HT-29 (cell line): ENCODE measurements at places on chromosomes 12 and 14. TPM values are rescaled to one million over a fixed set of nuclear protein-coding genes. Genes with fewer than 3 reads are reported as not detected.

KCNH3 gene
- total RNA-seq = 0.36 TPM in 1 of 2 replicates, not detected in the other

SMCO3 gene
- total RNA-seq = not detected in 2 replicates

GALNT9 gene
- not detected in 2 replicates for total RNA-seq

KRT82 gene
- total RNA-seq = not detected in 2 replicates

MIP gene
- total RNA-seq = 0.15 and 0.26 TPM in 2 replicates

B3GNT4 gene
- total RNA-seq = 1.4 and 2.1 TPM in 2 replicates

PLA2G1B gene
- total RNA-seq = not detected in 2 replicates

CLEC4C gene
- not detected in 2 replicates for total RNA-seq

LTBP2 gene
- total RNA-seq = 0.31 and 2.6 TPM in 2 replicates

GRCh38 chr12:38538319-38538718 is 221.7 kb downstream of the ALG10B start:
- DNase-seq = no peak

GRCh38 chr12:91454179-91454578 is 271.6 kb upstream of the DCN start:
- no peak for DNase-seq

DNA sequence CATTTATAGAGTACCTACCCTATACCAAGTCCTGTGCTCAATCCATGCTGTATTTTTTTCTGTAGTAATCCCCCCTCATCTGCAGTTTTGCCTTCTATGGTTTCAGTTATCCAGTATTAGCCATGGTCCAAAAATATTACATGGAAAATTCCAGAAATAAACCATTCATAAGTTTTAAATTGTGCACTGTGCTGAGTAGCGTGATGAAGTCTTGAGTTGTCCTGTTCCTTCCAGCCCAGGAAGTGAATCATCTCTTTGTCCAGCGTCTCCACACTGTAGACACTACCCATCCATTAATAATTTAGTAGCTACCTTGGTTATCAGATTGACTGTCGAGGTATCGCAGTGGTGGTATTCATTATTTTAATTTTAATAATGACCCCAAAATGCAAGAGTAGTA is 54.2 kb downstream of the SUDS3 start:
- no peak for DNase-seq

DNA sequence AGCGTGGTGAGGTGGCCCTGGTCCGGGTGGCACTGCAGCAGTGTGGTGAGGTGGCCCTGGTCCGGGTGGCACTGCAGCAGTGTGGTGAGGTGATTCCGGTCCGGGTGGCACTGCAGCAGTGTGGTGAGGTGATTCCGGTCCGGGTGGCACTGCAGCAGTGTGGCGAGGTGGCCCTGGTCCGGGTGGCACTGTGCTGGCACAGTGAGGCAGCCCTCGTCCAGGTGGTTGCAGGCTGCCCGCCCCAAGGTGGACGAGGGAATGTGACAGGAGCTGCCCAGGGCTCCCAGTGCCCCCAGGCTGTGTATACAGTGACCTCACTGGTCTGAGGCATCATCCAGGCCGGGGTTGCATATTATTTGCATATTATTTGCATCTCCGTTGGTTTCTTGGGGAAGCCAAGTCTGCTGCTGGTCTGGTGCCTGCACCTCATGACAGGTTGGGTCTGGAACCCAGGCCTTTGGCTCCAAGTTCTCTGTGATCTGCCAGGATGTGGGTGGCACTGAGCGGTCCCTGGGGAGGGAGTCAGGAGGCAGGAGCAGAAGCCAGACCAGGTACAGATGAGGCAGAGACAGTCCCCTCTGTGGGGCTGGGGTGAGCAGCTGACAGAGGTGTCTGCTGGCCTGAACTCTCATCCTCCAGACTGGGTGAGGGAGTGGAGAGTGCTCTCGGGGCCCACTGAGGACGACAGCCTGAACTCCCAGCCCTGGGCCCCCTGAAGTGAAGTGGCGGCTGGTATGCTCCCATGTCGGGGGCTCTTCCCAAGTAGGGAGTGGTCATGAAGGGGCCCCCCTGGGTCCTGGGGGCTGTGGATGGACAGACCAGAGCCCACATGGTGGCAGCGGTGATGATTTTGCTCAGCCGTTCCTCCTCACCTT is 79.3 kb downstream of the KIF26A start:
- DNase-seq = no peak

DNA sequence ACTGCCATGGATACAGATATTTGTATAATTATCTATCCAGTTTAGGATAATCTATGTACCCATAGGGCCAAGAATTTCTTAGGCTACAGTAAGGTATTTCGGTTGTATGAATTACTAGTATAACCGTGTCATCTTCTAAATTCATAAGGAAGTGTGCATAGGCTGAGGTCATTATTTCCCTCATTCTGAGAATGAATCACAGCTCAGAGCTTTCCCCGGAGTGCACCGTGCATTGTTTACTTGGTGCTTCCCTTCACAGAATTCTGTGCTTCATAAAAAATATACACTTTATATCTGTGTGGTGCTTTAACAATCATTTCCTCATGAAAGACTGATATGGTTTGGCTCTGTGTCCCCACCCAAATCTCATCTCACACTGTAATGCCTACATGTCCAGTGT is 514.1 kb downstream of the ETNK1 start:
- DNase-seq = no peak

DNA sequence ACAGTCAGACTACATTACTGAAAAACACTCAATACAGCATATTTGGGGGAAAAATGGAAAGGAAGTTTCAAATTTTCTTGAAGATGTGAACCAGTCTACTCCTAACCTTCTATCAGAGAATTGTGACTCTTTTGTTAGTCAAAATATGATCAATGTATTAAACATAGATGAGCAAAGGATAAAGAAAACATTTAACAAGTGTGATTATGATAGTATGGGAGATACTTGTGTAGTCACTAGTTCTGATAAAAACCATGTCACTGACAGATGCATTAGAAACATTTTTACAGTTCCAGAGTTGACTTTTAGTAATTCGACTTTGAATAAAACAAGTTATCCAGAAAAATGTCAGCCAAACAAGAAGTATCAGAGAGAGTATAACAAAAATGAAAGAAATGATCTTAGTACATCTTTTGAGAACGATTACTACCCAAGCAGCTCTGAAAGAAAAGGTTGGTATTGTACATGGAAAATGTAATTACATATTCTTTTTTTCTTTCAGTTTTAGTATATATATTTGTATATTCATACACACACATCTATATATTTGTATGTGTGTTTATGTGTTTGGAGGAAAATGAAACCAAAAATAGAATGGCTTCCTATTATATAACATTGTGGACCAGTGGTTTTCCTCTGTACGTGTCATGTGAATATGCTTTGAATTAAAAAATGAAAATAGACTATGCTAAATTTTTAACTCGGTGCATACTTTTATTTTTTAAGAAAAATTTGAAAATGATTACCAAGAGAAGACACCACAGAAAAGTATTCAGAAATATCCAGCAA is 63.3 kb upstream of the ABCD2 start:
- no peak for DNase-seq

DNA sequence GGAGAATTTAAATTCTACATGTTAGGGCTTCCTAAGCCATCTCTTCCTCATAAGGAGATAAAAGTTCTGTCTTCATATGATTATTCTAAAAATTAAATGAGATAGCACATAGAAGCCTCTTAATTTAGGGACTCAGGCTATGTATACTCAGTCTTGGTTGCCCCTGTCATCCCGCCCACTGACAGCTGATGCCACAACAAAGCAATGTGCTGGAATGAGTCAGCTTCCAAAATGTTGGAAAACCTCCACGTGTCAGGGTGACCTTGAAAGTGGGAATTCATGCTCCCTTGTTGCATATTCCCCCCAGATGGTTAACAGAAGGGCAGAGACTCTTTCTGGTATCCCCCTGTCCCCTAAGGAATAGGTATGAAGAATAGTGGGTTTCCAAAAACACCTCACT is 238.0 kb upstream of the DDHD1 start:
- DNase-seq = no peak

GRCh38 chr12:6927379-6928021 is at the start of gene ATN1:
TSS of gene ATN1 (plus strand) at chr12:6927959. CDS start at chr12:6934002, 6,043 bp downstream.
- DNase-seq = peak; percentile 51

GRCh38 chr14:79915406-79915805 is 295.9 kb downstream of the DIO2 start:
- DNase-seq = no peak

DNA sequence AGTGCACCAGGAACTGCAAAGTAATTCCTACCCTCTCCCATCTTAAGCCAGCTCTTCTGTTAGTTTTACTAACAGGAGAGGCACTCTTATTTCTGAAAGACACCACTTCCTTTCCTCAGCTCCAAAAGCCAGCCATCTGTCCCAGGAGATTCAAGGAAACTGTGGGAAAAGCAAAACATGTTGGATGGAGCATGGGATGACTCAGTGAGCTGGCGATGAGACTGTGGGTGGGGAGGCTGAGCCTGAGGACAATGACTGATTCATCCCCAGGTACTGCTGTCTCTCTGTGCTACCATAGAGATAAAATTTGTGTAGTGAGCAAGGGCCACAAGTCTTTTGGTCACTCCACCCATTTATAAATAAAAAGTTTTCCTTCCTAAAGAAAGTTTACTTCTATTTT is 141.4 kb downstream of the MYRFL start:
- peak; percentile 58 for DNase-seq

DNA sequence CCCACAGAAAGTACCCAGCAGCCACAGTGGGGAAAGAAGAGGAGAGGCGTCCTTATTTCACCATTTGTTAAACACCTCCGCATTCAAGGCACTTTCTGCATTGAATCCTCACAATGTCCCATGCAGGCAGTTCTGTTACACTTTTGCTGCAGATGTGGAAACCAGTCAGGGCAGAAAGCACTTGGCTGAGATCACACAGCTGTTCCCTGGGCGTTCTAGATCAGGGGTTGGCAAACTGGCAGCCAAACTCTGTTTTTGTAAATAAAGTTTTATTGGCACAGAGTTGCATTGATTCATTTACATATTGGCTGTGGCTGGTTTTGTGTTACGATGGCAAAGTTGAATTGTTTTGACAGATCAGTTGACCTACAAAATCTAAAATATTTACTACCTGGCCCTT is 20.1 kb downstream of the FOXN4 start:
- DNase-seq = no peak

DNA sequence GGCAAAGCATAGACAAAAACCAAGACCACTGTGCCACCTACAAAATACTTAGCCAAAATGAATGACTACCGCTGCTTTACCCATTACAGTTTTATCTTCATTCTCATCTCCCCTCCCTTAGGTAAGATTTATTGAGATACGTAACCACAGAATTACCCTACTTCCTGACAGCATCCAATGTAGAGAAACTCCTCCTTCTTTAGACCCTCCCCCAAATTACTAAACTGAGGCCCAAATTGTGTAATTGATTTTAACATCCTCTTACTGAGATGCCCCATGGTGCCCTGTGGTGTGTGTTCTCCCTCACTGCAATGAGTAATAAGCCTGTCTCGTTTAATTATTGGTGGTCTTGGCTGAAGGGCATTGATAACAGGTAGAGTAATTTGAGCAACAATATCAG is 19.1 kb downstream of the VRK1 start:
- DNase-seq = no peak

- DNase-seq = no peak
These were observed 6.7 kb upstream of the HRK start for GRCh38 chr12:116887897-116888296.

DNA sequence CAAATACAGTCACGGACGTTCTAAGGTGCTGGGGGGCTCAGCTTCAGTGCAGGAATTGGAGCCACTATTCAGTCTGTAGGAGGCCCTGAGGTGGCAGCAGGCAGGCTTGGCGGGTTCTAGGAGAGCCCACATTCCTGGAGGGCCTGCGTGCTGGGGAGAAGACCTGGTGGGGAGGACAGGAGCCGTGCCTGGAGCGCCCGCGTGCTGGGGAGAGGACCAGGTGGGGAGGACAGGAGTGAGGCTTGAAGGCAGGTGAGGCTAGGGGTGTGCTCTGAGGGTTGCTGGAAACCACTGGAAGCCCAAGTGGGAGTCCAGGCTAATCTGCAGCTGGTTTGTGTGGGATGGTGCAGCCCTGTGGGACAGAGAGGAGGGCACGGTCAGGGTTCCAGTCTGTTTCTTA is 23.1 kb downstream of the RHOF start:
- DNase-seq = no peak

DNA sequence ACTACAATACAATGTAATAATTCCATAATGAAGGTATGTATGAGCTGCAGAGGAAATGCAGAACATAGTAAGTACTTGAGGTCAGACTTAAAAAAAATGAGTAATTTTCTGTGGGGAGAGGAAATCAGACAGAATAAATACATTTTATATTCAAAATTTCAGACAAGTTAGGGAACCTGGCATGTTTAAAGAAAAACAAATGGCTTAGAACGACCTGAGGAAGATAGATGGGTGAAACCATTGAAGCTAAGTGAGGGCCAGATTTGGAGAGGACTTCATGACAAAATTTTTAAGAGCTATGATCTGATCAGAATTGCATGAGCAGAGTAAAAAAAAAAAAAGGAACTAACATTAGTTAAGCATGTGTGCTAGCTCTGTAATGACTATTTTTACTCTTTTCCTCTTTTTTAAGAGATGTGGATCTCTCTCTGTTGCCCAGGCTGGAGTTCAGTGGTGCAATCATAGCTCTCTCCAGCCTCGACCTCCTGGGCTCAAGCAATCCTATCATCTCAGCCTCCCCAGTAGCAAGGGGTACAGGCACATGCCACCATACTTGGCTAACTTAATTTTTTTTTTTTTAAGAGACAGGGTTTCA is 157.6 kb upstream of the PDE3A start:
- DNase-seq = no peak

DNA sequence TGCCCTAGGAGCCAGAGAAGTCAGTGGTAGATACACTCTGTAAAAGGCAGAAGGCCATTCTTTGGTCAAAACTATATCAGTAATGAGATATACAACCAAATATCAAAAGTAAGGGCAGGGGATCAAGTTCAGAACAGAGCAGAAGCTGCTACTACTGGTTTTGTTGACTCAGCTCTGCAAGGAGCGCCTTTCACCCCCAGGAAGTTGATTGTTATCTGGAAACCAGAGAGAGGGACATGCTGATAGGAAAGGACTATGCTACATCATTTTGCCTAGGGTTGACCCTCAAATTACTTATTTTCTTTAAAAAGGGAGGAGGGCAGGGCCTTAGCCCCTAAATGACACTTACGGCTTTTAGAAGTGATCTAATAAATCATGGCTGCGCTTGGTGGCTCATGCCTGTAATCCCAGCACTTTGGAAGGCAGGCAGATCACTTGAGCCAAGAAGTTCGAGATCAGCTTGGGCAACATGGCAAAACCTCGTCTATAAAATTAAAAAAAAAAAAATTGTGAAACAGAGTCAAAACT is 194.0 kb downstream of the KLHL28 start:
- no peak for DNase-seq

DNA sequence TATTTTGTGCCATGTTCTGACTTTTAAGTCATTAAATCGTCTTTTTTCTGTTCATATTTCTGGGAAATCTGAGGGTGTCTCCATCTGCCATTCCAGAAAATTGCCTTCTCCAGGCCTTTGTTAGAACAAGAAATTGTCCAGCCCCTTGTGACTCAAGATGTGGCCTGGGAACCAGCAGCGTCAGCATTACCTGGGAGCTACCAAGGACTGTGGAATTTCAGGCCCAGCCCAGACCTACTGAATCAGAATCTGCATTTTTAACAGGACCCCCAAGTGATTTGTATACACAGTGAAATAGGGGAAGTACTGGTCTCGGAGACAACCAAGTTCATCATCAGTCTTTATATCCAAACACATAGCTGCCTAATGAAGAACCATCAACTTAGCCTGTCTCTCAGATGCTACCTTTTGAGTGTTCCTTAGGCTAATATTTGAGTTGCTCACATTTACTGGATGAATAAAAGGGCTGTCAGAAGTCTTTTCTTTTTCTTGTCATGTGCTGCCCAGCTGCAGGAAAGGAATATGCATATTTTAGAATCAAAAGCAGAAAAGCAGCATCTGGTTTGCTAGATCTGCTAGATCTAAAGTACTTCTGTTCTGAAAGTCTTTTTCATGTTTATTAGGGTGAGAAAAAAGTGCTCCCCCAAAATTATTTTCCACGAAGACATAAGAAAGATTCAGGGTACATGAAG is 21.2 kb downstream of the GPHB5 start:
- DNase-seq = no peak

GRCh38 chr12:23354800-23355199 is 594.7 kb downstream of the SOX5 start:
- DNase-seq = no peak
